Vein endothelial cell (primary cell): ENCODE measurements at places on chromosomes 16 and 17. TPM values are rescaled to one million over a fixed set of nuclear protein-coding genes. Genes with fewer than 3 reads are reported as not detected.

The OR3A2 gene
- not detected in 2 replicates for total RNA-seq

The SKAP1 gene
- 0.65 TPM in 1 of 2 replicates, not detected in the other for total RNA-seq

The KIF18B gene
- total RNA-seq: 4.2 and 8.8 TPM in 2 replicates

The CLEC19A gene
- not detected in 2 replicates for total RNA-seq

The SLC47A1 gene
- 0.33 and 3.2 TPM in 2 replicates for total RNA-seq

The PITPNC1 gene
- total RNA-seq: 6.9 and 10.6 TPM in 2 replicates

The RECQL5 gene
- 16.3 and 18.1 TPM in 2 replicates for total RNA-seq

The AIPL1 gene
- total RNA-seq: not detected in 2 replicates

The NDUFAB1 gene
- total RNA-seq: 104 and 112 TPM in 2 replicates

The KRTAP4-3 gene
- not detected in 2 replicates for total RNA-seq

The ASGR1 gene
- 10.3 and 10.8 TPM in 2 replicates for total RNA-seq

The ACSM2B gene
- total RNA-seq: under 0.01 and 0.19 TPM in 2 replicates

The CACNG1 gene
- total RNA-seq: not detected in 2 replicates

The ADORA2B gene
- total RNA-seq: 5.5 and 7.5 TPM in 2 replicates

The TBC1D3C gene
- total RNA-seq: not detected in 2 replicates

The SDR42E1 gene
- total RNA-seq: 2.6 and 6.2 TPM in 2 replicates

The CDRT15 gene
- total RNA-seq: not detected in 2 replicates

The CORO1A gene
- total RNA-seq: 5.6 and 6.8 TPM in 2 replicates

The TSPAN10 gene
- 0.48 TPM in 1 of 2 replicates, not detected in the other for total RNA-seq

The CDH5 gene
- 1,229 and 1,316 TPM in 2 replicates for total RNA-seq

The IL34 gene
- 1.9 and 2.9 TPM in 2 replicates for total RNA-seq

The PMP22 gene
- total RNA-seq: 30.7 and 77.2 TPM in 2 replicates

The RAI1 gene
- total RNA-seq: 21.8 and 22.2 TPM in 2 replicates

The BCAR1 gene
- 232 and 361 TPM in 2 replicates for total RNA-seq

The ZG16 gene
- total RNA-seq: not detected in 2 replicates

The SGCA gene
- total RNA-seq: not detected in 2 replicates

The SPATA32 gene
- not detected in 2 replicates for total RNA-seq

The CSH1 gene
- not detected in 2 replicates for total RNA-seq

The PPY gene
- total RNA-seq: not detected in 2 replicates

The NPIPA5 gene
- 1.3 and 2.4 TPM in 2 replicates for total RNA-seq

The GPR142 gene
- total RNA-seq: not detected in 2 replicates

The NPW gene
- 0.98 and 1.1 TPM in 2 replicates for total RNA-seq

The KRT27 gene
- total RNA-seq: not detected in 2 replicates

The KRT33A gene
- total RNA-seq: not detected in 2 replicates

The NGFR gene
- not detected in 2 replicates for total RNA-seq

The ENPP7 gene
- total RNA-seq: not detected in 2 replicates

The SHPK gene
- 15.7 and 19.0 TPM in 2 replicates for total RNA-seq
